Activated naive CD8-positive, alpha-beta T cell treated with anti-CD3 and anti-CD28 coated beads for 36 hours (primary cell): ENCODE measurements at places on chromosomes 6 and 20.

DNA sequence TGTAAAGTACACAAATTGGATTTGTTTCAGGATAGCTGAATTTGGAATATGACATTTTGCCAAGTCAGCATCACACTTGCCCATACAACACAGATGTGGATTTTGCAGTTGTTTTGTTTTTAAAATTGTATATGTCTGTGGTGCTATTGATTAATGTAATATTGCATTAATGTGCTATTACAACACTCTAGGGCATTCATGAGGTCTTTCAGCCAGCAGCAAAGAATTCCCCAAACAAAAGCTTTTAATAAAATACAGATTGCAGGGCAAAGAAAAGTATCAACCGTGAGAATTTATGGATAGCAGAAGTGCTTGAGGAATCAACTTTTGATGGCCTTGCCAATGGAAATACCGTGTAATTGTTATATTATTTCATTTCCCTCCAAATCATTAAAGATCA is 144.9 kb downstream of the AIG1 start:
- DNase-seq: no peak

GRCh38 chr20:34415079-34415478 is 52.0 kb downstream of the ITCH start:
- no peak for DNase-seq

DNA sequence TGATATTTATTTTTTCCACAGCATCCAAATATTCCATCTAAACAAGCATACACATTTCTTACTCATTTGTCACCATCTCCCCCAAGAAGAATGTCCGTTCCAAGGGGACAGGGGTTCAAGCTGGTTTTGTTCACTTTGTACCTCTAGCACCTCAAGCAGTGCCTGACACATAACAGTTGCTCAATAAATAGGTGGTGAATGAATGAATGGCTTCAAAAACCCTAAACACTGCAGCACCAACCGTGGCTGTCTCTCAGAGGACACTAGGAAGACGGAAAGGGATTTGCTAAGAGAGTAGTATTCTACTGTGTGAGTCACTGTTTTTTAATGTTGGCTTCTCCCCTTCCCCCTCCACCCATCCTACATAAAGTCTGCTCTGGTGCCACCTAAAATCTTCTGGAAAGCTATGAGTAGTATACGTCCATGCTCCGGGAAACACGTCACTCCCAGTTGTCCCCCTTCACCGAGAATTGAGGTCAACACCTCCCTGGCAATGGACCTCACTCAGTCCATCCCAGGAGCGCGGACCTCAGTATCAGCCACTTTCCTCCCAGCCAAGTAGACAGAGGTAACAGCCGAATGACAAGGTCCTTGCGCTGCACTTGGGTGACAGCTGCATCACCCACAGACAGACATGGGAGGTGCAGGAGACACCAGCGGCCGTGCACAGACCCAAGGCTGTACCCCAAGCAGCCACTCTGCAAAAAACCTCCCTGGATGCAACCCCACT is 107.4 kb downstream of the PREX1 start:
- DNase-seq: no peak

GRCh38 chr20:25245461-25245860 is 2.4 kb upstream of the PYGB start:
- DNase-seq: no peak

DNA sequence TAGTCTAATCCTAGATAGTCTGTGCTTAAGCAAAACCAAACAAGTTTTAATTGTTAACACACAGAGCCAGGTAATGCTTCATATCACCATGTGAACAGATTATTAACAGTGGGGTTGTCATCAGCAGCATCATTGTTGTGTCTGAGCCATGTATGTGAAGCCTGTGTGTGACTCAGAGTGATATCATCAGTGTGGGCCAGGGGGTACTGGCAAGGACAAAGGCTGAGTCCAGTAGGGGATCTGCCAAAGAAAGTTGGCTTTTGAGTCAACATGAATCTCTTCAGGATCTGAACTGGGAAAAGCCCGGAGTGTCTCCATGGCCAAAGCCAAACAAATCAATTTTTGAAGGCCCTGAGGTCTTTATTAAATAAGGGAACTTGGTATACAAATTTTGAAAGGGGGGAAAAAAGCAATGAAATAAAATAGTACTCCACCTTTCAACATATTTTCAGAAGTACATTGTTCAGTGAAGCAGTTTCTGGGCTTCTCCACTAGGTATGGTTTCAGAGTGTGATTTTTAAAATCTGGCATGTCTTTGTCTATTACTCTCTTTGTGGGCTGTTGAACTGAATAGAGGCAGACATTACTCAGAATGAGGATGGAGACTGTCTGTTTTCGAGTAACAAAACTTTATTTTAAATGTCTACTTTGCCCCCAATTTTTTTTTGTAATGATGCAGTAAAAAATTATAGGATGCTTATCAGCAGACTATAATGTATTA is 444.2 kb upstream of the JAG1 start:
- no peak for DNase-seq

- no peak for DNase-seq
Observed at GRCh38 chr20:44036441-44036840, 121.8 kb downstream of the TOX2 start.

GRCh38 chr6:72916298-72916697 is 294.4 kb downstream of the KCNQ5 start:
- no peak for DNase-seq

- DNase-seq: no peak
Observed at GRCh38 chr6:148324297-148324985, 18.2 kb upstream of the SASH1 start.

DNA sequence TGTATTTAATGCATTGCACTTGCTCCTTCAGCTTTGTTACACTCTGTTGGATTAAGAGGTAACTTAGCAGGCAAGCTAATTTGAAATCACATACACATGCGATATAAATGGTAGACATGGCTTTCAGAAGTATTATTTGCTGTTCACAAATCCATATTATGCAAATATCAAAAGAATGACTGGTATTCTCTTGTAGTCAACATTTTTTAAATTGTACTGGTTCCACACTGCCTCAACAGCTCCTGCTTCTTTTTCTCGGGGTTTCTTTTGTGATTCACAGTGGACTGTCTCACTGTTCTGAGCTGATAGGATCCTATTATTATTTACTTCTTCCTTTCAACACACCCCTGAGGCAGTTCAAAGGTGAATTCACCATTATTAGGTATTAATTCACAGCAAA is 927.4 kb downstream of the KIF16B start:
- DNase-seq: no peak
